ENCODE measurements at places on chromosomes 2 and 18.

DNA sequence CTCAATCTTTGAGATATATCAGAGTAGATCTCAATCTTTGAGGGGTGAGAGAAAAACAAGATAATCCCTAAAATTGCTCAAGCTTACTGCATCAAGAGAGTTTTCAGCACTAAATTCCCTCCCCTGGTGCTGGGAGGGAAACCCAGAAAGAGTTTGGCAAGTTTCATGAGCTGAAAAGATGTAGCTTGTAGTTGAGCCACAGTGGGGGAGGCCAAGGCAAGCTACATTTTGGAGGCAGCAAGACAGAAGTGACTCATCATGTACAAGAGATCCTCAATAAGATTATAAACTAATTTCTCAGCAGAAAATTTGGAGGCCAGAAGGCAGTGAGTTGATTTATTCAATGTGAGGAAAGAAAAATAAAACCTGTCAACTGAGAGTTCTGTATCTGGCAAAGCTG is 308.2 kb downstream of the PIEZO2 start:
- DNase-seq, result no peak

DNA sequence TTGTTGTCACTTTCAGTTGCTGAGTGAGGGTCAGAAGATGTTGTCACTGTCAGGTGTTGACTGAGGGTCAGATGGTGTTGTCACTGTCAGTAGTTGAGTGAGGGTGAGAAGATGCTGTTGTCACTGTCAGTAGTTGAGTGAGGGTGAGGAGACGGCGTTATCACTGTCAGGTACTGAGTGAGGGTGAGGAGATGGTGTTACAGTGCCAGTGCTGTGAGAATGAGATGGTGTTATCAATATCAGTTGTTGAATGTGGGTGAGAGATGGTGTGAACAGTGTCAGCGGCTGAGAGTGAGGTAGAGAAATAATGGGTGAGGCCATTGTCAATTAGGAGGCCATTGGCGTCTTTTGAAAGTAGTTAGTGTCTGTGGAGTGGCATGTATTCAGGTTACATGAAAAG is 1.6 kb upstream of the ATP9B start:
- DNase-seq, result no peak

DNA sequence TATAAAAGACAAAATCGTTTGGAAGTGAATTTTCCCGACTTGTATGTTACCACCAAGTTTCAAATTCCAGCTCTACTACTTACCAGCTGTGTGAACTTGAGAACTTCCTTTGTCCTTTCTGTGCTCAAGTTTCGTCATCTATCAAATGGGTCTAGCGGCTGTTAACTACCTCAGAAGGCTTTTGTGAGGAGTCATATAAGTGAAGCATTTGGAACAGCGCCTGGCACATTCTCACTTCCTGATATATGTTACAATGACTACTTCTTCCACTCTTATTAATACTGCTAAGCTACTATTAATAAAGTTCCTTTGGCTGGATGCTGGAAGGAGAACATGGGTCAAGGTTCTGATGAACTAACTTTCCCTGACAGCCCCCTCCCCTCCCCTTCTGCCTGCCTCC is 104.5 kb downstream of the MEIS1 start:
- DNase-seq, result no peak

DNA sequence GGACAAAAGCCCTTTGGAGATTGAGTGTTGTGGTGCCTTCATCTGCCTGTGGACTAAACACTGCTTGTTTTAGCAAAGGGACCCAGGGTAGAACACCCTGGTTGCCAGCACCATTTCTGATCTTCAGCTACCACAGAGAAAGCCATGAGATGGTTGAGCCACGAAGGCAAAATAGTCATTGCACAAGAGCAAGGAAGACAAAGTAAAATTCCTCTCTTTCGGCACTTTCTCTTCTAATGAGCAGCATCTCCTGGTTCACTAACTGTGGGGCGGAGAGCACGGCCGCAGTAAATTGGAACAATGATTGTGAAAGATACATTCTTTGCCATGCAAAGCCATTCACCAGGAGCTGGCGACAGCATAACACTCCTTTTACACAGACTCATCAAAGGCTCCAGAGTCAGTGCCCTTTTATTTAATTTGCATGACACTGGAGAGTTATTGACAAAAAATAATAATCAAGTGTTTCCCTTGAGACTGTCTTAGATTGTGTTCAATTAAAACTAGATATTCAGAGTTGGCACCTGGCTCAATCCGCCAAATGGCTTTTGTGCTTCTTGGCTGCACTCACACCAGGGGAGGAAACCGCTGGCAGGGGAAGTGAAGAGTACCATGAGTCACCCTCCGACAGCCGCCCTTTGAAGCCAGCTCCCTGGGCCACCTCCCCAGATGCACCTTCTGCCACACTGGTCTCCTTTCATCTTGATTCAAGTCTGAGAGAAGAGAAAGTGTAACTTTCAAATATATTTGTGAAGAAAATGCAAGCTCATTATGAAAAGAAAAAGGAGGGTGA is 100.5 kb upstream of the MEIS1 start:
- DNase-seq, result no peak

- DNase-seq, result no peak
These were observed 87.8 kb upstream of the UPP2 start for GRCh38 chr2:158013891-158014290.

DNA sequence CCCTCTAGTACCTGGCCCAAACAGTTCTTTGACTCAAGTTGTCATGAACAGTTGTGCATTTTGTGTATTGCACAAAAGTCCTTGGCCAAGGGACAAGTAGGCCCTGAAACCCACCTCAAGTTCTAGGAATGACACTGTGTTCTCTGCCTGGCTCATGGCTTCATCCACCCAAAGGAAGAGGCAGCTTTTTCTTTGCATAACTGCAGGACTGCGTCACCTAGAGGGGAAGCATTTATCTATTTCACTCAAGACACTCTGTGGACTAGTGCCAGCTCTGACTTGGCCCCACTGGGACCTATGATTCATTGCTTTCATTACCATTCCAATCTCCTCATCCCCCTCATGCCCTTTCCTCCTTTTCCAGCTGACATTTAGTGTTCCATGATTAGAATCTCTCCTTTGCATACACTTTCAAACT is 119.3 kb upstream of the SIX2 start:
- DNase-seq, result no peak

- DNase-seq, result no peak
These were observed 589 bp upstream of the SGPP2 start for GRCh38 chr2:222423632-222424275.
